GM04504 (cell line): ENCODE measurements at places on chromosomes 16 and 17.

DNA sequence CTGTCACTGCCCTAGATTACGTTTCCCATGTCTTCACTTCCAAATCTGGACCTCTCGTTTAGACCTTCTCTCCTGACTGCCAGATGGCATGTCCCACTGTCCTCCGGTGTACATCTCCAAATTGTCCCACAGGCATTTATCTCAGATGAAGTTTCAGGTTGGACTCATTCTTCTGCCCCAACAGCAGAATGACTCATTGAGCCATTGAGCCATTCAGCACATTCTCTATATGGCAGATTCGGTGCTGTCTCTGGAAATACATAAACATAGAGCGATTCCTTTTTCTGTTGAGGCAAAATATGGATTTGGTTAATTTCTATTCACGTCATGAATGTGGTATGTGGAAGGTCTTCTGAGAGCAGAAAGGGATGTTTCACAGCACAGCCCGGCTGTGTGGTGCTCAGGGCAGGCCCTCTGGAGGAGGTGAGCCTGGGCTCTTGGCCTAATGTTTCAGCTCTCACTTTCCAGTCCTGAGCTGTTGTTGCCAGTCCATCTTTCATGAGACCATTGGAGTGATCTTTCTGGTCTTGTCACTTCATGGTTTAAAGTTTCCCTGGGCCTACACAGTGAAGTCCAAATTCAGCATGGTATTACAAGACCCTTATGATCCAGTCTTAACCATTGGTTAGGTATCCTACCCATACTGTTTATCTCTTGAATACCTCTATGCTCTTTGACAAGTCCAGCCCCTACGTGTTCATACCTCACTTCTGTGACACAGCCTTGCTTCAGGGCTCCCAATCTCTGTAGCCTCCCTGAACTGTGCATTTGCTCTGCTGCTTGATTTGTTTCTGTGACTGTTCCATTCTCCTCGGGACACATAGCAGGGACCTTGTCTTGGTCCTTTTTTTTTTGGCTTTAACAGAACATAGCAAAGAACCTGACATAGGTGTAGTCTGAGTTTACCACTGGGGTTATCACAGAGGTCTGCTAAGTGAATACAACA, 15.9 kb downstream of the HAPSTR1 start:
- DNase-seq = no peak

DNA sequence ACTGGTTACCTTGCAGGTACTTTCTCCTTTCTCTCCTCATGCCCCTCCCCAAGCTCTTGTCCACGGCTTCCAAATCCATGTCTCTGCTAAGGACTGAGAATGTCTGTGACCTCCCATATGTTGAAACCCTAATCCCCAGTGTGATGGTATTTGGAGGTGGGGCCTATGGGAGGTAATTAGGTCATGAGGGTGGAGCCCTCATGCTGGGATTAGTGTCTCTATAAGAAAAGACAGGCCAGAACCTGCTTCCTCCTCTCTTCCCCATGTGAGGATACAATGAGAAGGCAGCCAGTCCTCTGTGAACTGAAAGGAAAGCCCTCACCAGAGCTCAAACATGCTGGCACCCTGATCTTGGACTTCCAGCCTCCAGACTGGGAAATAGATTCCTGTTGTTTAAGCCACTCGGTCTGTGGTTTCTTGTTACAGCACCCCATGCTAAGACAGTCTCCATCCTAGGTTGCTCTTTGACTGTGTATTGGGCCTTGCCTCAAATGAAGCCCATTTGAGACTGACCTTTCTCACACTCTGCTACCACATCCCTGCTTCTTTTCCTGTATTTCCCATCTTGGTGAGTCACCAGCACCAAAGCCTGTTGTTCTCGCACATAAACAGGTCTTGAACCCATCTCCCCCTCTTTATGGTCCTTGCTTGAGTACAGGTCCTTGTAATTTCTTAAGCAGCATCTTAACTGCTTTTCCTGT, 135.0 kb downstream of the CDK5R1 start:
- peak; percentile 0 for DNase-seq

DNA sequence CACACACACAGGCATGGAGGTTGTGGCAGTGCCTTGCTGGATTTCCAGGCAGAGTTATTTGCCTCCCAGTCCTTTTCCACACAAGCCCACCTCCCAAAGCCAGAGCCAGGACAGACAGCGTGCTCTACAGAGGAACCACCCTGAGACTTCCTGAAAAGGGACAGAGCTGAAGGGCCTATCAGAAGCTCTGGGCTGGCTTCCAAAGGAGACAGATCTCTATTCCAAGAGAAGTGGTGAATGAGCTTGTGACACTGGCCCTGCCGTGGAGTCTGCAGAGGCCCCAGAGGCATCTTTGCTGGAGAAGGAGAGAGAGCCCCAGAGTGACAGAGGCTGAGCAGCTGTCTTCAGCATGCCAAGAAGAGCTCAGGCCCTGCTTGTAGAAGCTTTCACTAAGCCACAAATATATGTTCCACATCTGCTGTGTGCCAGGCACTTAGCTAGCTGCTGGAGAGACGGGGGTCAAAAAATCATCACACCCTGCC, 8.3 kb upstream of the LPCAT2 start:
- peak; percentile 31 for DNase-seq

GRCh38 chr16:79303959-79304387, 296.6 kb downstream of the MAF start:
- no peak for DNase-seq

DNA sequence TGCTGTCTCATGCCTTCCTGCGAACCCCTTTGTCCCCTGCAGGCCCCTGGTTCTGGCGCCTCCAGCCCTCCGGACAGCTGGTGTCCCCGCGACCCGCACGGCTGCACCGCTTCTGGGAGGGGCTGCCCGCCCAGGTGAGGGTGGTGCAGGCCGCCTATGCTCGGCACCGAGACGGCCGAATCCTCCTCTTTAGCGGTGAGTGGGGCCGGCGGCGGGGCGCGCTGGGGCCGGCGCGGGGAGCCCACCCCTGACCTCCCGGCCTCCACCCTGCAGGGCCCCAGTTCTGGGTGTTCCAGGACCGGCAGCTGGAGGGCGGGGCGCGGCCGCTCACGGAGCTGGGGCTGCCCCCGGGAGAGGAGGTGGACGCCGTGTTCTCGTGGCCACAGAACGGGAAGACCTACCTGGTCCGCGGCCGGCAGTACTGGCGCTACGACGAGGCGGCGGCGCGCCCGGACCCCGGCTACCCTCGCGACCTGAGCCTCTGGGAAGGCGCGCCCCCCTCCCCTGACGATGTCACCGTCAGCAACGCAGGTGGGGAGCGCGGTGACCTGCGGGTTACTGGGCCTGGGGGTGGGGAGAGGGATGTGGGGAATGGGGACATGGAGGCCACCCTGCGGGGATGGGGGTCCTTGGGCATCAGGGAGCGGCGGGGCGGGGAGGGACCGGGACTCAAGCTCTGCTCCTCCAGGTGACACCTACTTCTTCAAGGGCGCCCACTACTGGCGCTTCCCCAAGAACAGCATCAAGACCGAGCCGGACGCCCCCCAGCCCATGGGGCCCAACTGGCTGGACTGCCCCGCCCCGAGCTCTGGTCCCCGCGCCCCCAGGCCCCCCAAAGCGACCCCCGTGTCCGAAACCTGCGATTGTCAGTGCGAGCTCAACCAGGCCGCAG, 7.1 kb upstream of the IL32 start:
- no peak for DNase-seq

DNA sequence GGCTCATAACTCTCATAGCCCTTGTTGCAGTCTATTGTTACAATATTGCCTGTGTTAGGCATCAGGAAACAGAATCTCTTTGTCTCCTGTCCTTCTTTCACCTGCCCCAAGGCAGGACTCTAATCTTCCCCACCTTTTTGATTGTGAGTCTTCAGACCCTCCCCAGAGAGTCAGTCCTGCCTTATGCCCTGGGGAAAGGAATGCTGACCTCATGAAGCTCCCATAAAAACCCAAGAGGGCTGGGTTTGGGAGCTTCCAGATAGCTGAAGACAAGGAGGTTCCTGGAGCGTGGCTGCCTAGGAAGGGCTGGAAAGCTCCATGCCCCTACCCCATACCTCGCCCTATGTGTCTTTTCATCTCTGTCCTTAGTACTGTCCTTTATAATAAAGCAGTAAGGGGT, 688.8 kb downstream of the WWOX start:
- DNase-seq = no peak

DNA sequence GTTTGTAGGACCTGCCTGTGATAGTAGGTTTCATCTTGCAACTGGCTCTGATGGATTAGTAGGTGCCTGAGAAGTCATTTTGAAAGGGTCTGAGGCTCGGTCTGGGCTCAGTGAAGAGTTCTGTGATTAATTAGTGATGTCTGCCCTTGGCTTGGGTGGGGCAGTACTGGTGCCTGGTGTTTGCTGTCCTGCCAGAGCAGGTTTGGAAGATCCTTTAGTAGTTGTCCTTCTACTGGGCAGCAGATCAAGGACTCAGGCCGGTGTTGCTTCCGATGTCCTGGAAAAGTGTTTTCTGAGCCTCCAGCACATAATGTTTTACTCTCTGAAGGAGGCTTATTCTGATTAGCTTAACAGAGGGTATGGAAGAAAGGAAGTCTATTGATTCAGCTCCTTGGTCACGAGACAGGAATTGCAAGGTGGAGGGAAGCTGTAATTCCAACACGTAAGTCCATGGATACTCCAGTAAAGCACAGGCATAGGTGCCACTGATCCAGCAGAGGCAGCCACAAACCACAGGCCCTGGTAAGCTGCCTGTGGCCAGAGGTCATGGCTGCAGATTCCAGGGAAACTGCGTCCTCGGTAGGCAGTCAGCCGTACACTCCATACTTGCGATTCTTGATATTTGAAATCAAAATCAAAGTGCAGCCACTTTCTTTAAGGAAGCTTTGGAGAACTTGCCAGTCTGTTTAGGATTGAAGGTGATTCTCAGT, 18.7 kb downstream of the HLF start:
- DNase-seq = no peak

DNA sequence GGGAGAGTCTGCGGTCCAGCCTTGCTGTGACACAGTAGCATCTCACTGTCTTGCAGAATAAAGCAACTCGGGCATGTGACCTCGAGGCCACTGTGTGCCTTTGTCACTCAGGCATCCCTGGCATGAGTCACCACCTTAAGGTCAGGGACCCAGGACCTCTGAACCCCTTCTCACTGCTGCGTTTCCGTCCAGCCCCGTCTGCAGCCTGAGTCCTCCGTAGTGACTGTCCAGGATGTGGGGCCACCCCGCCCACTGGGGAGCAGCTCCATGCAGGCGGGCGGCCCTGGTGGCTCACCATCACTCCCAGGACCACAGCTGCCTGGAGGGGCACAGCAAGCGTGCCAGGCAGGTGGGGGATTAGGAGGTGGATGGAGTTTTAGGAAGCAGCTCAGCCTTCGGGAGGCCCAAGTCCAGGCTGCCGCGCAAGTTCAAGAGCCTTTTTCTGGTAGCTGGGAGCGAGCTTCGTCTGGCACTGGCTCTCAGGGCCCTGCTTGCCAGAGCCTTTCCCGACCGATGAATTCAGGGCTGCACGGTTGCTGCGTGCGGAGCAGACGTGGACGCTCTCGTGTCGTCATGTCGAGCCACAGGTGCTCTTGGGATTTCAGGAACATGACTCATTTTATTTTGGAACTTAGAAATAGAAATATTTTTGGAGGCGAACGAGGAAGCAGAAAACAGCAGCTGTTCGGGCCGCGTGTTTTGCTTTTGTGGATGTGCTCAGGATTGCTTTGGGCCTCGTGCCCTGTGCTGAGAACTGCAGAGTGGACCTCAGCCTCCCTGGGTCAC, 16.8 kb downstream of the KCTD5 start:
- no peak for DNase-seq

DNA sequence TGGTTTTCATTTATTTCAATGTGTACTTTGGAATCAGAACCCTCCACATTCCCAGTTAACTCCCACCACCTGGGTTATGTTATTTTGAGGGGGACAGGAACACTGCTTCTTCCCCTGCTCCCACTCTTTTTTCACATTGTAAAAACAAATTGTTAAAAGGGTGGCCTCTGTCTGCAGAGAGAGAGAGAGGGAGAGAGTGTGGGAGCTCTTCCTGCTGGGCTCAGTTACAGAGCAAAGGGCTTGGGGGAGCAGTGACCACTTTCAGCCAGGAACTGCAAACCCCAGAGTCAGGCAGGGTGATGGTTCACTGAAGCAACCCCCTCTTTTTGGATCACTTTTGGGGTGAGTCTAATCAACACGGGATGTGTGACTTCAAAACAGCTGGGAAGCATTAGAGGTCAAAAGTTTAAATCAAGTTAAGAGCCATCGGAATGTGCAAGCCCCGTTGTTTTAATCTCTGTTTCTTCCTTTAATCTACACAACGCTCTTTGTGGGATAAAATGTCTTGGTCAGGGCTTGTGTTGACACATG, 577.0 kb upstream of the CDH11 start:
- DNase-seq = peak; percentile 4

- no peak for DNase-seq
Measured at GRCh38 chr17:77826132-77826873, 132.2 kb upstream of the TNRC6C start.

- no peak for DNase-seq
Measured at GRCh38 chr16:47925811-47926460, 229.9 kb downstream of the ABCC12 start.

- DNase-seq = no peak
Measured at GRCh38 chr16:23802776-23803175, 33.0 kb upstream of the PRKCB start.

GRCh38 chr17:11628831-11629230, 30.6 kb downstream of the DNAH9 start:
- DNase-seq = no peak

DNA sequence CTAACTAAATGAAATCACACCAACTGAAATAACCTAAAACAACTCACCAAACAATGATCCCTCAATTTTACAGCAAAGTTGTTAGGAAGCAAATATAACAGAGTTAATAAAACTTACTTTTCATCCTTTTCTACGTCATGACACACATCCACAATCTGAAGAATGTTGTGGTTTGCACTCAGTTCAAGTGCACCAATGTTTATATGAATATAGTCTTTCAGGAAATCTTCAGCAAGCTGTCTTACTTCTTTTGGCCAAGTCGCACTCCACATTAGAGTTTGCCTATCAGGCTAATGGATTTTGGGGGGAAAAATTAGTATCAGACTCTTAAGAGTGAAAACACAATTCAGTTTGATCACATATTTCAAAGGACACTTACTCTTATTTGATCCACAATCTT, 3.3 kb downstream of the DDX5 start:
- DNase-seq = no peak

DNA sequence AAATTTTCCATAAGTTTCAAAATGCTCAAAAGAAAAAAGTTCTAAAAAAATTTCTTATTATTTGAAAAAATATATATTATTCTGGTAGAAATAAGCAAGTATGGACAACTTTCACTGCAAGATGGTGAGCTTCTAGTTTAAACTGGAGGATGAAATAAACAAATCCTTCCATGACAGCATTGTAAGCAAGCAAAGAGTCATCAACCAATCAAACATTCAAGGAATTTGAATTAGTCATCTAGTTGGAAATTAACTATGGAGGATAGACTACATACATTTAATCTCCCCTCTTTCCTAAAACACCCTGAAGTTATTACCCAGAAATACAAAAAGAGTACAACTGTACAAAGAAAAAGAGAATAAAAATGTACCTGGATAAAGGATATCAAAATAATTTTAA, 51.0 kb upstream of the IRX5 start:
- no peak for DNase-seq

- no peak for DNase-seq
Measured at GRCh38 chr17:20267459-20267842, 199.9 kb downstream of the LGALS9B start.
